Bladder microvascular endothelial cell (primary cell): ENCODE measurements at places on chromosomes 5 and 9. TPM values are rescaled to one million over a fixed set of nuclear protein-coding genes. Genes with fewer than 3 reads are reported as not detected.

Gene LRRC14B
- not detected in 2 replicates for total RNA-seq

Gene NOXA1
- total RNA-seq = 0.97 and 2.1 TPM in 2 replicates

Gene NIPAL4
- not detected in 2 replicates for total RNA-seq

Gene BNC2
- total RNA-seq = 7.6 and 10.4 TPM in 2 replicates
